GM23248 (cell line): ENCODE measurements at places on chromosomes 3 and 15.

- DNase-seq, result peak; percentile 94
Measured at GRCh38 chr15:49848282-49848724, 227.5 kb downstream of the DTWD1 start.

- no peak for DNase-seq
Measured at GRCh38 chr3:61015859-61016258, 235.4 kb downstream of the FHIT start.

DNA sequence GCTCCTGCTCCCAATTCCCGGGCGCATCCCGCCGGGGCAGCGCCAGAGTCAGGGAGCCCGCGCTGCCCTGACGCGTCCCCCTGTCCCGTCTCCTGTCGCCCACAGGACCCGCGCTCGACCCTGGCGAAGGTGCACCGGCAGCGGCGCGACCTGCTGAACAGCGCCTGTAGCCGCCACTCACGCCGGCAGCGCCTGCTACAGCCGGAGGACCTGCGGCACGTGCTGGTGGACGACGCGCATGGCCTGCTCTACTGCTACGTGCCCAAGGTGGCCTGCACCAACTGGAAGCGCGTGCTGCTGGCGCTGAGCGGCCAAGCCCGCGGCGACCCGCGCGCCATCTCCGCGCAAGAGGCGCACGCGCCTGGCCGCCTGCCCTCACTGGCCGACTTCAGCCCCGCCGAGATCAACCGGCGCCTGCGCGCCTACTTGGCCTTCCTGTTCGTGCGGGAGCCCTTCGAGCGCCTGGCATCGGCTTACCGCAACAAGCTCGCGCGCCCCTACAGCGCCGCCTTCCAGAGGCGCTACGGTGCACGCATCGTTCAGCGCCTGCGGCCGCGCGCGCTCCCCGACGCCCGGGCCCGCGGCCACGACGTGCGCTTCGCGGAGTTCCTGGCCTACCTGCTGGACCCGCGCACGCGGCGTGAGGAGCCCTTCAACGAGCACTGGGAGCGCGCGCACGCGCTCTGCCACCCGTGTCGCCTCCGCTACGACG, 16.9 kb downstream of the C3orf22 start:
- no peak for DNase-seq

DNA sequence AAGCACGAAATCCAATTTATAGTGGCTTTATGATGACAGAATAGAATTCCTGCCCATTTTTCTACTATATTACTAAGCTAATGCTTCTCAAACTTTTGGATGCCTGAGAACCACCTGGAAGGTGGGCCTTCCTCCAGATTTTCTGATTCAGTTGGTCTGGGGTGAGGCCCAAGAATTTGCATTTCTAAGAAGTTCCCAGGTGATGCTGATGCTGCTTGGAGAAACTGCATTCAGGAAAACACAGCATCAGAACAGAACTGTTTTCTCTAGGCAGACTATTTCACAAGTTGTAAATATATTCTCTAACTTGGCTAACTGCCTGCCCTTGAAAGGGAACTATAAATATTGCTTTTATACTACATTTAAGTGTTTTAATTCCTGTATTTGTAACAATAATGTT, 644.9 kb upstream of the DPPA4 start:
- no peak for DNase-seq

DNA sequence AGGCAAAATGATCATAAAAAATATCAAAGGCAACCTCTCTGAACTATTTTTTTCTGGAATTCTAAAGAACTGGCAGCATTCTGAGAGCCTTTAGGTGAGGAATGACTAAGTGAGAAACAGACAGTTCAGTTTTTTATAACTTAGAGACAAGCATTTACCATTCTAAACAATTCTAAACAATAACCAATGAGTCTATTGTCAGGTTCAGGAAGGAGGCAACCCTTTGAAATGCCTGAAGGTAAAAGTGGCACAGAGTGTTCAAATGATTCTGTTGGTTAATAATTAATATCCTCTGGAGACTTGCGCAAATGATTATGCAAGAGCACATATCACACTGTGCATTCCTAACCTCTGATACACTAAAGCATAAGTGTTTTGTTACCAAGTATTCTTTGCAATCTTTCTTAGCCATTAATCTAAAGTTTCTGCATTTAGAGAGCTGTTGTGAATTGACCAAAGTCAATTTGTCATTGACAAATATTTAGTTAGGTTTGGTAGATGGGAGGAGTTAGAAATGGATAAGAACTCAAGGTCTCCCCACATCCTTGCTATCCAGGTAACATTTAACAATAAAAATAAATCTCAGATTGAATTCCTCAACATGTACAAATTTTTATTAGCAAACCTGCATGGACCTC, 9.2 kb upstream of the TGFBR2 start:
- DNase-seq, result peak; percentile 82

GRCh38 chr15:52161406-52161966, 29.7 kb downstream of the GNB5 start:
- DNase-seq, result no peak

- DNase-seq, result no peak
Measured at GRCh38 chr15:87848012-87848411, 408.5 kb downstream of the NTRK3 start.
